ENCODE measurements at places on chromosomes 6 and 20. TPM values are rescaled to one million over a fixed set of nuclear protein-coding genes. Genes with fewer than 3 reads are reported as not detected.

Gene SFTA2
- total RNA-seq: not detected

Gene SUPT3H
- 7.7 TPM for total RNA-seq

Gene TDRD6
- not detected for total RNA-seq

Gene HLA-DQA2
- not detected for total RNA-seq

Gene LY6G6D
- total RNA-seq: not detected

Gene PRSS16
- not detected for total RNA-seq

DNA sequence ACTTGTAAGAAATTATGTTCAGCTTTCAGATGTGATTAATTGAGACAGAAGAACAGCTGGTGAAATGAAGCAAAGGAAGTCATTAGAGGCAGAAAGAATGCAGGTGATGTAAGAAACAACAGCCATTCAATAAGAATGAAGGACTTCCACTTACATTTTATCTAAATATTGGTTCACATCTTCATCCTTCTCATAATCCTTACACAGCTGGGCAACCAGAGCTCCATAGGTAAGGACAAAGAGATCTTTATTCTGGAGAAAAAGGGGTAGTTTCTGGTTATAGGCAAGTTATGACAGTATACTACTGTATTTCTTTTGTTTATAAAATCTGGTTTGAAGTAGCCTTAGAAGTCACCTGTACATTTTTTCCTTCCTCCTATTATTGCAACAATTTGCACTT, 2.3 kb downstream of the TRAPPC3L start:
- no peak for DNase-seq

GRCh38 chr6:136720045-136720770, 72.1 kb downstream of the MAP3K5 start:
- no peak for DNase-seq

GRCh38 chr6:133033263-133033662, 207.9 kb upstream of the EYA4 start:
- no peak for DNase-seq

- peak; percentile 80 for DNase-seq
Measured at GRCh38 chr6:31473780-31474761, 23.9 kb upstream of the MICB start.

DNA sequence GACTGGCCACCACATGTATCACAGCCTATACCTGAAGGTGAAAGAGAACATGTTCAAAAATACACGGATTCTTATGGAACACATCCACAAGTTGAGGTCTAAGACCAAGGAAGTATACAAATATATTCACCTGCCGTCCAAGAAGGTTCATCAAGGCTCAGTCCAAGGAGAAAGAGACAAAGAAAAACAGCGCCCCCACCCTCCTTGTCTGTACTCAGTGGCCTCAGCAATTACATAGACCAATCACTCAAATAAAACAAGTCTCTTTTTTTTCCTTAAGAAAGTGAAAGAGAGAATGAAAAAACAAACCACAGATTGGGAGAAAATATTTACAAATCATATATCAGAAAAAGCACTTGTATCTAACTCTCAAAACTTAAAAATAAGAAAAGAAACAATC, 19.5 kb downstream of the CPXM1 start:
- no peak for DNase-seq

- no peak for DNase-seq
Measured at GRCh38 chr6:25366903-25367545, 87.8 kb downstream of the CARMIL1 start.

DNA sequence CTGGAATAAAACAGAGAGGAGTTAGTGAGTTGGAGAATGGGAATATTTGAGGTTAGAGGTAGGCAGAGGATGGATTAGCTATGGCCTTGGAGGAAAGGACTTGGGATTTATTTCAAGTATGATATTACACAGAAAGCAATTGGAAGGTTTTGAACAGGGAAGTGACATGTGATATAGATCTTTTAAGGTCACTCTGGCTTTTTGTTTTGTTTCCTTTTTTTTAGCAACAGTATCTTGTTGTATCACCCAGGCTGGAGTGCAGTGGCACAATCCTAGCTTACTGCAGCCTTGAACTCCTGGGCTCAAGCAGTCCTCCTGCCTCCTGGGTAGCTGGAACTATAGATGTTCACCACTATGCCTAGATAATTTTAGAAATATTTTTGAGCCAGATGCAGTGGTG, 190.3 kb downstream of the UTRN start:
- DNase-seq: no peak

- no peak for DNase-seq
Measured at GRCh38 chr20:56418385-56418861, 6.4 kb downstream of the CASS4 start.

DNA sequence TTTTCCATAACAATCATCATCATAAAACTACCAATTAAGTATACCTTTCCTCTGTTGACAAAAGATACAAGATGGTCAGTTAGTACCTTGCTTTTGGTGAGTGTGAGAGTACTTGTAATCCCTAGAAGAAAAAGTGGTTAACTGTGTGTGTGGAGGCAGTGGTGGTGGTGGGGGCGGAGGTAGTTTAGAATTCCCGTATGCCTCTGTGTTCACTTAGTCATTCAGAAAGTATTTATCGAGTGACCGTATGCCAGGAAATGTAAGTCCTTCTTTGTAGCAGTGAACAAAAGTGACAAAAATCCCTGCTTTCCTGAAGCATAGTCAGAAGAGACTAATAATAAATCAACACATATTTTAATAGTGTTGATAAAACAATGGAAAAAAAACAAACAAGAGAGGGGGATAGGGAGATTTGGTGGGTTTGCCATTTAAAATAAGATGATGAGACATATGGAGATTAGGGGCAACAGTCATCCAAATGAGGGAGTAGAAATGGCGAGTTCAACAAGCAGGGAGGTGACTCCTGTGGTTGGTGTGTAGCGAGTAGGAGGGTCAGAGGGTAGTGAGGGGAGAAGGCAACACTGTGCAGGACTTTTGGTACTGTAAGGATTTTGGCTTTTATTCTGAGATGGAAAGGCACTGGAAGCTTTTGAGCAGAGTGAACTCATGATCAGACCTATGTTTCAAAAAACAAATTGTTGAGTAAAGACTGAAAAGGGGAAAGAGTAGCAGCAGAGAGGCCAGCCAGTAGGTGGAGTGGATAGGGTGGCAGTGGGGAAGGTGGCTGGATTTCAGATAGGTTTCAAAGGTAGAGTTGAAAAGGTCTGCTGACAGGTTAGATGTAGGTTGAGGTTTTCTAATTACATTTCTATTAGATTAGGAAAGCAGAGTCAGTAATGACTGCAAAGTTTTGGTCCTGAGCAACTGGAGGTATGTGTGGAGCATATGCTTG, 40.3 kb upstream of the SIM1 start:
- DNase-seq: peak; percentile 69

DNA sequence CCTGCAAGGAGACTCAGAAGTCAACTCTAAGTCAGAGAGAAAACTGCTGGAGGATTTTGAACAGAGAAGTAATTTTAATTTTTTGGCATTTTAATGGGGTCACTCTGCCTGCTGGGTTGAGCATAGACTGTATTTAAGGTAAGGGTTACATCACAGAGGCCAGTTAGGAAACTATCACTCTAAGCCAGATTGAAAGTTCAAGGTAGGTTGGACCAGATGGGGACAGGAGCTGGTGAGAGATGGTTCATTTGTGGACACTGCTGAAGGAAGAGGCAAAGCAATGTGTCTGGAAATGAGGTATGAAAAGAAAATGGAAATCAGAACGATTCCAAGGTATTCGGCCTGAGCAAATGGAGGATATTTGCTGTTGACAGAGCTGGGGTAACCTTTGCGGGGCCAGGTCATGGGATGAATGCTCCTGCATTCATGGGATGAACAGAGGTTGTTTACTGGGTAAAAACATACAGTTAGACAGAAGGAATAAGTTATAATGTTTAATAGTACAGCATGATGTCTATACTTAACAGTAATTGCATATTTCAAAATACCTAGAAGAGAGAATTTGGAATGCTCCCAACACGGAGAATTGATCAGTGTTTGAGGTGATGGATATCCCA, 26.9 kb downstream of the FRK start:
- no peak for DNase-seq

GRCh38 chr6:72635636-72636035, 13.8 kb downstream of the KCNQ5 start:
- DNase-seq: no peak

GRCh38 chr6:112040956-112041355, 12.9 kb upstream of the CCN6 start:
- peak; percentile 58 for DNase-seq

DNA sequence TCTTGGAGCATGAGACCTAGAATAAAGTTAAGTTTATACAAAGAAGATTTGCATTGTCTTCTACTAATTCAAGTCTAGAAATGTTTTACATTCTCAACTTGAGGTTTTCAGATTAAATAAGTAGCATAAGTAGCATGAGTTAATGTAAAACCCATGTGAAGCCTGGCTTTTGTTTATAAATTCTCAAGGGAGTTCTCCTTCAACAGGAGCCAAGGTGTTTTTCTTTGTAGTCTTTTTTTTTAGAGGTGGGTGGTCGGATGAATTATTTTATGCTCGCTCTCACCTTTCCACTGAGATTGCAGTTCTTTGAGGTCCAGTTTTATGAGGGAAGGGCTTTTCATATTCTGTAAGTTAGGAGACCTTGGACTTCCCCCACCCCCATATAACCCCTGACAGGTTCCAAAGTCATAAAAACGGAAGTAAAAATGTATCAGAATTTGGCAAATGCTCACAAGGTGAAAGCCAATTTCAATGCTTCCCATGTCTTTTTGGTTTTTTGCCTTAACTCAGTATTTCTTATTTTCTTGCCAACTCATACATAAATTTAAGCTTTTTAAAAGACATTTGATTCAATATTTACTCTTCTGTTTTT, 244.3 kb upstream of the ASCC3 start:
- no peak for DNase-seq

DNA sequence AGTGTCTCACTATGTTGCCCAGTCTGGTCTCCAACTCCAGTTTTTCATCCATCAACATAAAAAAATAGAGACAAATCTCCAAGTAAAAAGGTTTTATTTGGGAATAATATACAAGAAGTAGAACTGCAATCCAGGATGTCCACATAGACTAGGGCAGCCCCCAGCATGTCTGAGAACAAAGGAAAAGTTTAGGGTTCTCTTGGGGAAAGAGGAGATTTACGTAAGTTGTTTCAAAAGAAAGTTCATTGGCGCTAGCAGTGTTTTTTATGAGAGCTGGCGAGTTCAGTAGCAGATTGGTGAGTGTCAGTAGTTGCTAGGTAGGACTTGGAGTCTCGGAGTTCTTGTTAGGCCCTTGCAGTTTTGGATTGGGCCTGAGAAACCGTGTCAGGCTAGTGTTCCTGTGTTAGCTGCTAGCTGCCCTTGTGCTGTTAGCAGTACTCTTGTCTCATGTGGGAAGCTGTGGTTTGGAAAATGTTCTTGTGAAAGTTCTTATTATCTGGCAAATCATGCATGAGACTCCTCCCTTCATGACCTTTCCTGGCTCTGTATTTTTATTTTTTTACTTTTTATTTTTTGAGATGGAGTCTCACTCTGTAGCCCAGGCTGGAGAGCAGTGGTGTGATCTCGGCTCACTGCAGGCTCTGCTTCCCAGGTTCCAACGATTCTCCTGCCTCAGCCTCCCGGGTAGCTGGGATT, 24.7 kb downstream of the TTLL9 start:
- DNase-seq: peak; percentile 67

GRCh38 chr20:46084805-46085178, 5.0 kb downstream of the NCOA5 start:
- DNase-seq: no peak

DNA sequence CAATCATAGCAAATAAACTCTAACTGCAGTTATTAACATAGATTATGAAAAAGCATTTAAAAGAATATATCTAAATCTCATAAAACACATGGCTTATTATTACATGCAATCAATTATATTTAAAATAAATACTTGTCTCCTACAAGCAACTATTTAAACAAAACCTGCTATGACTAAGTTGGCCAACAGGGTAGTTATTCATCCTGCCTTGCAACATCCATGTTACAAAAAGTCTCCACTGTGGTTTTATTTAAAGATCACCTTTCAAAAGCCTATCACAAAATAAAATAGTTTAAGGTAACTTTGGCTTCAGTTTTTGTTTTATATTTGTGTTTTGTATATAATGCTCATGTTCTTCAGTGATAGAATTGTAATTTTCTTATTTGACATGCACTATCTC, 1127.0 kb upstream of the MAP3K7 start:
- no peak for DNase-seq

- no peak for DNase-seq
Measured at GRCh38 chr20:19741924-19742323, 16.1 kb upstream of the RIN2 start.

GRCh38 chr6:109791301-109791700, 100.2 kb downstream of the FIG4 start:
- peak; percentile 85 for DNase-seq

DNA sequence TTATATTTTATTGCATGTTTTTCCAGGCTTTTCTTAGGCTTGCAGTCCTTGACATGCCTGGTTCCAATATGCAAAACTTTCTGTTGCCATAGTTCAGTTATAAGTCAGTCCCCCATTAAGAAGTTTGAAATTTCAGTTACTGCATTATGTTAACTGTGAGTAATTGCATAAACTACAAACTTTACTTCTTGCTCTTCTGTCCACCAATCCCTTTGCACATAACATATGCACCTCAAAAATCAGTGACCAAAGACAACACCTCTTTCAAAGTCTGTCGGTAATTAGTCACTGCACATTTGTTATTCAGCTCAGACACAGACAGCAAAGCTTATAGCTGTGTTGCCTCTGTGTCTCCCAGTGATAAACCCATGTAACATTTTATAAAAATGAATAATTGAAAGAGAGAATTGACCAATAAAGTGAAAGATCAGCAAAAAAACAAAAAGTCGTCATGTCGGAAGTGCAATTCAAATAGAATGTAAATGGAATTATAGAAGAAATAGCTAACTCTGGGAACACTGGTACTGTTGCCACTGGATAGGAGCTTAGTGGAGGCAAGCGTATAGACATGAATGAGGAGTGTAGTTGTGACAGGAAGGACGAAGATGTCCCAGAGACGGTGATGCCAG, 50.3 kb upstream of the BTBD3 start:
- no peak for DNase-seq

- no peak for DNase-seq
Measured at GRCh38 chr6:97462031-97462430, 179.0 kb upstream of the MMS22L start.

GRCh38 chr20:41018153-41018552, 10.5 kb upstream of the TOP1 start:
- DNase-seq: no peak

- DNase-seq: no peak
Measured at GRCh38 chr20:59363101-59363500, 62.7 kb downstream of the EDN3 start.

DNA sequence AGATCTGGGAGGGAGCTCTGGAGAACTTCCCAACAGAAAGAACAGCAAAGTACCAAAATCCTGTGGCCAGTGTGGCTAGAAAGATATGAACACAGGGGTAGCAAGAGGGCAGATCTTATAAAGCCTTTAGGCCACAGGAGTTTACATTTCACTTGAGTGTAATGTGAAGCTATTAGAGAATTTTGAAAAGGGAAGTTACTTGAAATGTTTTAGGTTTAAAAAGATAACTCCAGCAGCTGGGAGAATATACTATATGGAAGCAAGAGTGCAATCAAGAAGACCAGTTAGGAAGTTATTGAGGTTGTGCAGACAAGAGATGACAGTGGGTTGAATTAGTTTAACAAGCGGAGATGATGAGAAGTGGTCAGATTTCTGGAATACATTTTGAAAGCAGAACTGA, 7.9 kb downstream of the SUPT3H start:
- no peak for DNase-seq

All from RPMI7951 (cell line).